ENCODE measurements at places on chromosomes 3 and 15.

DNA sequence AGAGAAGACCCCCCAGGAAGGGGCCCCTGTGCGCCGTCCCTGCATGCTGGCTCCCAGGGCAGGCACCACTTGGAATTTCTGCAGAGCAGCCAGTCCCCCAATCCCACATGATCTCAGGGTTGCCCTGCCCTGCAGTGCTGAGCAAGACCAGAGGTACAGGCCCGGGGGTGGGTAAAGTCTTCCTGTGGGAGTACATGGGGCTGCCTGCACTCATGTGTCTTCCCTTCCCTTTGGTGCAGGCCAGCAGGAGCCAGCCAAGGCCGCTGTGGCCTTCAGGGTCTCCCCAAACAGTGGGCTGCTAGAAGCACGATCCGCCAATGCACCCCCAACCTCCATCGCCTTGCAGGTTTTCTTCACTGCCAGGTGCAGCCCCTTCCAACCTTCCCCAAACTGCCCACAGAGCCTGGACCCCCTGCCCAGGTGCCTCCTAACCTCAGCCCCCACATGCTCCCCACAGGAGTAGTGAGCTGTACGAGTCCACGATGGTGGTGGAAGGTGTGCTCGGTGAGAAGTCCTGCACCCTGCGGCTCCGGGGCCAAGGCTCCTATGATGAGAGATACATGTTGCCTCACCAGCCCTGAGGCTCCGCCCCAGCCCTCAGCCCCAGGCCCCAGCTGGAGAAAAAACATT, 15.0 kb downstream of the ACAA1 start:
- no peak for DNase-seq

- no peak for DNase-seq
Measured at GRCh38 chr3:121997372-121997771, 24.7 kb downstream of the ILDR1 start.

DNA sequence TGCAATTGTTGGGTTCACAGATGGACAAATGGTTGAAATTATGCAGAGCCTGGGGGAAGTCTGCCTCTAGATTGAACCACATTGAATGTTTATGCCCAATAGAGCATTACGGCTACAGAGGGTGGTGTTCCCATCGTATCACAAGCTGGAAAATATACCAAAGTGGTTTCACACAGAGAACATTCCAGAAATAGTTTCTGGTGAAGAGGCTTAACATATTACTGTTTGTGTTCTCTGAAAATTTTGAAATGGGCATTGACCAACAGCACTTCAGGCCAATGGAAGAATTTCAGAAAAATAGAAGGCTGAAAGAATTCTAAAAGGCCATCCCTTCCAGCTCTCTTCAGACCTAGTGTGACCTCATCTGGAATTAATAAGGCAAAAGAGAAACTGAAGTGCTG, 203.9 kb downstream of the NEK10 start:
- DNase-seq: peak; percentile 97

DNA sequence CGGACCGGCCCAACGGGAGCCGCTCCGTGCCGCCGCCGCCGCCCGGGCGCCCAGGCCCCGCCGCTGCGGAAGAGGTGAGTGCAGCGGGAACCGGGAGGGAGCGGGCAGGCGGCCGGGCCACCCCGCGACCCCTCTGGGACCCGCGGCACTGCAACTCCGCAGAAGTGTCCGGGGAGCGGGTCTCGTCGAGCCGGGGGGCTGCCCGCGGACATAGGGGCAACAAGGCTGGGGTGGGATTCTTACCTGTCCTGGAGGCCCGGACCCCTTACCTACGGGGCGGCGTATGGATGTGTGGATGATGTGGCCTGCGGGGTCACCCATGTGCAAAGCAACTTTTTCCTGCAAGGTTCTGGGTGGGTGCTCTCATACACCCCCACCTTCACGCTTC, 361 bp downstream of the SEMA3F start:
- DNase-seq: no peak

GRCh38 chr15:74011610-74012009, 17.1 kb downstream of the PML start:
- DNase-seq: peak; percentile 42

DNA sequence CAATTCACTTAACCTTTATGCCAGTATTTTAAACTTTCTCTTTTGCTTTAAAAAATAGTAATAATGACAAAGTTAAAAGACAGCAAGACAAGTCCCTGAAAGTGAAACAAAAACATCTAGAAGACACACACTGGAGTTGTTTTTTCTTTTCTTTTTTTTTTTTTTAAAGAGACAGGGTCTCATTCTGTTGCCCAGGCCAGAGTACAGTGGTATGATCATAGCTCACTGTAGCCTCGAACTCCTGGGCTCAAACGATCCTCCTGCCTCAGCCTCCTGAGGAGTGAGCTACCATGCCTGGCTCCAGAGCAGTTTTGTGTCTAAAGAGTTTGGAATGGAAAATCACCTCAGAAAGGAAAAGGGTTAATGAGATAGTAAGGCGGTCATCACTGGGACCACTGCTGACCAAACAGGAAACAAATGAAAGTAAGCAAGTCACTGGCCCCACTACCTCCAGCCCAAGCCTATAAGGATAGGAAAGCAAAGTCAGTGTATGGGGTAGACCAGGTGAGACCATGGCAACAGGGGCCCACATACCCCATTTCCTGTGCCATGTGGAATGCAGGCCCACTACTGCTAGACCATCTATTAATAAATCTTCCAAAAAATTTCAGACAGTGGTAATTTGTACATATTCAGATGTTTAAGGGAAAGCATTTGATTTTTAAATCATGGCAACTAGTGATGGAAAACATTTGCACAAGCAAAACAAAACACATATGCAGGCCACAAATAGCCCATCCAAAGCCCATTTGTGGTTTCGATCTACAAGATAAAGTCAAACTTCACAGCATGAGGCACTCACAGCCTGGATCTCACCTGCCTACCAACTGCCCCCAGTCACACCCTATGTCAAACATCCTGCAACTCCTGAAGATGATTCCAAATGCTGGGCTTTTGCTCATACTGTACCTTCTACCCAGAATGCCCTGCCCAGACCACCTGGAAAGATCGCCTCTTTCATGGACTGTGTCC, 62.6 kb downstream of the OSBPL10 start:
- DNase-seq: no peak

- DNase-seq: peak; percentile 21
Measured at GRCh38 chr15:92666780-92667179, 11.2 kb upstream of the FAM174B start.

DNA sequence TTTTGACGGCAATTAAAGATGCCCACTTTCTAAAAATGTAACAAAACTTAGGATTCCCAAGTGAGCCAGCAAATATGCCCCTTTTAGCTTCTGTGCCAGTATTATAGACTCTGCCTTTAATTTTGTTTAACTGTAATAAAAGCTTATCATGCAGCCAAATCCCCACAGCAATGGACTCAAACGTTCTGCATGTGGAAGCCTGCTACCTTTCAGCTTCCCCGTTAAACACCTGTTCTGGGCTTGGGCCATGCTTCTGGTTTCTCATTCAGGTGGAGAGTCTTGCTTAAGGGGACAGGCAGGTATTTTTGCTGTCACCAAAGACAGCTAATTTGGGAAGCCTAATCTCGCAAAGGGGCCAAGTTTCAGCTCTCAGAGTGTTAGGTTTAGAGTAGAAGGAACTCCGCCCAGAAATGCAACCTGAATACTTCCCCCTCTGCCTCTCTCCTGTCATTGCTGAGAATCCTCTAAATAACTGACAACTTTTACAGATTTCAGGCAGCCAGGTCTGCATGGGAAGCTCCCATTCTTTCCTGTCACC, 399.4 kb upstream of the ATP11B start:
- no peak for DNase-seq

DNA sequence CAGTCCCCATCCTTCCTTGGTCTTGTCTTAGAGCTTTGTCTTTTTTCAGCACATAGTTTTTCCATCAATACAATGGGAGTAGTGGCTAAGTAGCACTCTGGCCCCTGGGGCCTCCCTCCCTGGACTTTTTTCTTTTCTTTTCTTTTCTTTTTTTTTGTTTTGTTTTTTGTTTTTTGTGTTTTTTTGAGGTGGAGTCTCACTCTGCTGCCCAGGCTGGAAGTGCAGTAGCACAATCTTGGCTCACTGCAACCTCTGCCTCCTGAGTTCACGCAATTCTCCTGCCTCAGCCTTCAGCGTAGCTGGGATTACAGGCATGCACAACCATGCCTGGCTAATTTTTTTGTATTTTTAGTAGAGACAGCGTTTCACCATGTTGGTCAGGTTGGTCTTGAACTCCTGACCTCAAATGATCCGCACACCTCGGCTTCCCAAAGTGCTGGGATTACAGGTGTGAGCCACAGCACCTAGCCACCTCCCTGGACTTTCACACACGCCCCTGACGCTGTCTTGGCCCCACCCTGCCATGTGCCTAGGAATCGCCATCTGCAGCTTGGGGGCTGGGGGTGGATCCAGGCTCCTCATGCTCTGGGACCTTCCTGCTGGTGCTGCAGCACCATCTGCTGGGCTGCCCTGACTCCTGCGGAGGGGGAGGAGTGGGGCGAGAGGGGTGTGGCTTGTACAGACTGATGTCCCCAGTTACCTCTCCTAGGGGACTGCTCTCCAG, 2.8 kb downstream of the C15orf39 start:
- DNase-seq: peak; percentile 86

GRCh38 chr3:155252535-155252934, 40.9 kb downstream of the STRIT1 start:
- peak; percentile 17 for DNase-seq

DNA sequence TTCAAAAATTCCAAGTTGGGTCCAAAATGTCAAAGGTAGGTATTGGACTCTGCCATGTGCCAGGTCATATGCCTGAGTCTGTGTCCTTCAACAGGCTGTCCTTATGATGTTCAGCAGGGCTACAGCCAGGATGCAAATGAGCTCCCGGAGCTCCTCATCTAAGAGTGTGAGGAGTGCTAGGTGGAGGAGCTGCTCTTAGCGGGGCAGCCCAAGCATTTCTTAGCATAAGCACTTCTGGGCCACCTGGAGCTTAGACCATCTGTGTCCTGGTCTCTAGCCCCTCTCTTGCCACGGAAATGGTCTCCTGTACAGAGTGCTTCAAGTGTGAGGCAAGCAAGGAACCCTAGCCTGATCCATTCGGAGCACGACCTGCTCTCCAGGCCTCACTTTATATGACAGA, 64.6 kb upstream of the PRR23C start:
- DNase-seq: no peak

- peak; percentile 14 for DNase-seq
Measured at GRCh38 chr15:41284427-41285177, 47.8 kb downstream of the OIP5 start.

- DNase-seq: peak; percentile 58
Measured at GRCh38 chr3:136862617-136863322, 762 bp downstream of the NCK1 start.

- DNase-seq: no peak
Measured at GRCh38 chr3:120560304-120561250, 35.6 kb upstream of the NDUFB4 start.

DNA sequence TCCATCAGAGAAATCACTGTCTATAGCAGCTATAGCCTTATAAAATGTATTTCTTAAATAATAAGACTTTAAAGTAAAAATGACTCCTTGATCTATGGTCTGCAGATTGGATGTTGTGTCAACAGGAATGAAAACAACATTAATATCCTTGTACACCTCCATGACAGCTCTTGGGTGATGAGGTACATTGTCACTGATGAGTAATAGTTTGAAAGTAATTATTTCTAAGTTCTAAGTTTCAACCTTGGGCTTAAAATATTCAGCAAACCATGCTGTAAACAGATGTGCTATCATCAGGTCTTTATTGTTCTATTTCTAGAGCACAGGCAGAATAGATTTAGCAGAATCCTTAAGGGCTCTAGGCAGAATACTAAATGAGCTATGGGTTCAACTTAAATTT, 568.2 kb upstream of the BCHE start:
- no peak for DNase-seq

DNA sequence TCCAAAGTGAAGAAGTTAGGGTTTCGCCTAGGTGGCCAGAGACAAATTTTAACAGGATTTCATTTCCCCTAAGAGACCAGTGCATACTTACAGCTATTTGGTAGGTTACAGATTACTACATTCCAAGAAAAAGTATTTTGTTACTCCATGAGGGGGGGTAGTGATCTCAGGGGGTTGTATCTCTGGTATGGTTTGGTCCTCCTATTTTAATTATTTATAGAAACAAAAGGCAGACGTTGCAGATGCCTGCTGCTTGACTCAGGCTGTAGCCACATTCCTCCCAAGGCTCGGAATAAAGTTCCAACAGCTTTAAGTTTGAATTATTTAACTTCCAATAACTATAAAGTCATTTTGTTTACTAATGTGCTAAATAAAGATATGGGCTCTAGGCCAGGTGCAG, 1.3 kb upstream of the TRIM59 start:
- DNase-seq: peak; percentile 96

DNA sequence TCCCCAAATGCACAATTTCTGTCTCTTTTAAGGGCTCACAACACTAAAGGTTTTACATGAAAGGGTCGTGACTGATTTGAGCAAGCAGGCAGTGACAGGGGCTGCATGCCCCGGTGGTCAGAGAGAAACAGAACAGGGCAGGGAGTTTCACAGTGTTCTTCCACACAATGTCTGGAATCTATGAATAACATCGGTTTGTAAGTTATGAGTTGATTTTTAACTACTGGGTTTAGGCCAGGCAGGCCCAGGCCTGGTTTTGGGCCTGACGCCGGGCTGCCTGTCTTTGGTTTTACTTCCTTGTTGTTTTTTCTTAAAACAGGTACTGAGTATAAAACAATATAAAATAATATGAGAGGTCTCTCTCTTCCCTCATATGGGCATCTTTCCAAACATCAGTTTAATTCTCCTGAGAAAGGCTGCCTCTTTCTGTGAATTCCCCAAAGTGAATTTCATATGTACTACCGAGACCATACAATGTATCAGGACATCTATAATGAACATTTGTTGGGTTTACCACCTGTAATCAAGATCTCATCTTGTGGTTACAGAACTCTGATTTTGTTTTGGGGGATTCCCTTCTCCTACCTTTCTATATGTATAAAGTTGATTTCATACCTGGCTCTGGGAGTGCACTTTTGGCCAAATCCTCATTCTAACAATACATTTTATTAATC, 74.4 kb downstream of the CD200 start:
- no peak for DNase-seq

GRCh38 chr15:28954466-28955159, 68.8 kb downstream of the APBA2 start:
- no peak for DNase-seq

- no peak for DNase-seq
Measured at GRCh38 chr3:20103731-20104130, 63.5 kb downstream of the KAT2B start.

GRCh38 chr3:131033480-131034080, 6.9 kb downstream of the NEK11 start:
- peak; percentile 41 for DNase-seq

GRCh38 chr3:149487598-149488197, 13.2 kb downstream of the TM4SF4 start:
- no peak for DNase-seq

GRCh38 chr15:96346409-96346970, 16.0 kb downstream of the NR2F2 start:
- DNase-seq: no peak

DNA sequence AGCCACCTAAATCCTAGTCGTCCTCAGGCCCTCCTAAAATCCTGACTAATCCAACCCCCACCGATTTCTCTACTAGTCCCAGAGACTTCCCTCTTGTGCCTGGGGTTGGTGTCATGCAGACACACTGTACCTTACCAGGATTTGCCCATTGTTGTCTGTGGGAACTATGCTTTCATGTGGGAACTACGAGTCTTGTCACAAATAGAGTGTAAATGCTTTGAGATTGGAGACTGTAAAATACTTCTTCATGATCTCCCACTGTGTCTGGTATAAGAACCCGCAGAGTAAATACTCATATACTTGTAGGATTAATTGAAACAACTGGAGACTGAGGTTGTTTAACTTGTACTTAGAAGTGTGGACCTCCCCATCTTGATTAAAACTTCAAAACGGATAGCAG, 11.2 kb downstream of the B3GNT5 start:
- no peak for DNase-seq

Measured in AG10803 (cell line).